Cortex of kidney (tissue), 1 donor: ENCODE measurements at places on chromosomes 3 and 15.

GRCh38 chr3:170059447-170059846 is 21.7 kb downstream of the GPR160 start:
- no peak for DNase-seq

DNA sequence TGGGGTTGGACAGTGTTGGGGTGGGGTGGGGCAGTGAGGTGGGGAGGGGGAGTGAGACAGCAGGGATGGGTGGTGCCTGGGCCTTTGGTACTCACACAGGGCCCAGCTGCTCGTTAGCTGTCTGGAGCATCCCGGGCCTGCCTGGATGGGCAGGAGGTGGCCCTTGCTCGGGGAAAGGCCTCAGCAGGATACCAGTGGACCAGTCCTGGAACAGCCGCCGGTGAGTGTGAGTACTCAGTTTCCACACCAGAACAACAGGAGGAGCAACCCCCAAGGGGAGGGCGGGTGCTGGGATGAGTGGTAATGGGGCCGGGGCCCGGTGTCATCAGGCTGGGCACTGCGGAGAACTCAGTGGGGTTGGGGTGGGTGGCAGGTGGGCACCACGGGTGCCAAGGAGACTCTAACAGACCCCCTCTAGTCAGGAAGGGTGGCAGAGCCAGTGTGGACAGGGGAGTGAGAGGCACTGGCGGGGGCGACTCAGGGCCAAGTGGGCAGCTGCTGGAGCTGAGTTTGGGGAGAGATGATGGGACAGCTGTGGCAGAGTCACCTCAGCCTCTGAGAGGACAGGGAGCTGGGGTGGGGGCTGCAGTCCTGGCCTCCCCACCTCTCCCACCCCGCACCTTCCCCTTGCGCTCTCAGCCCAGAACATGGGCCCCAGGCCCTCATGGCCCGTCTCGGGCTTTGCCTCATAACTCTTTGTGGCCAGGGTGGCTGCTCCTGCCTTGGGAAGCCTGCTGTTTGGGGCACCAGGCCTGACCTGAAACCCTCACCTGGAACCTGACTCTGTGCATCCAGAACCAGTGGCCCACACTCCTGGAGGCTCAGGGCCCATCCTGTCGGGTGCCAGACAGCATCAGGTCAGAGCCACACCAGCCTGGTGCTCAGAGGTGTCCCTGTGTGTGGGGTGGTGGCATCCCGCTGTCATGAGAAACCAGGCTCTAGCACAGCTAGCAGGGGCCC is 52.1 kb upstream of the PRR23E start:
- no peak for DNase-seq

GRCh38 chr15:79978655-79979514 is 7.9 kb upstream of the BCL2A1 start:
- no peak for DNase-seq

GRCh38 chr3:38143511-38143910 is 5.0 kb downstream of the MYD88 start:
- DNase-seq: no peak

DNA sequence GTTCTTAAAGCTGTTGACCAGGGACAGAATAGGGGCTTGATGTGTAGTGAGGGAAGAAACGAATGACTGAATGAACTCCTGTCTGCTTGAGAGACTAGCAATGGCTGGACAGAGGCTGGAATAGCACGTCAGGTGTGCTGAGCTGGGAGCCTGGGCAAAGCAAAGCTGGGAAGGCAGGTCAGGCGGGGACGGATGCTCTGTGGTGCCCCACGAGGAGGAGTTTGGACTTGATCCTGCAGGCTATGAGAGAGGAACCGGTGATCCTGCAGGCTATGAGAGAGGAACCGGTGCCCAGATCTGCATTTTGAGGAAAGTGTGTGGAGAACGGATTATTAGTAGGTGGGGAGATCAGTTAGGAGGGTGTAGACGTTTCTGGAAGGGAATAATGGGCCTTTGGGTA is 31.3 kb upstream of the PSTPIP1 start:
- no peak for DNase-seq

GRCh38 chr3:101142160-101142559 is 148.9 kb upstream of the ABI3BP start:
- no peak for DNase-seq

DNA sequence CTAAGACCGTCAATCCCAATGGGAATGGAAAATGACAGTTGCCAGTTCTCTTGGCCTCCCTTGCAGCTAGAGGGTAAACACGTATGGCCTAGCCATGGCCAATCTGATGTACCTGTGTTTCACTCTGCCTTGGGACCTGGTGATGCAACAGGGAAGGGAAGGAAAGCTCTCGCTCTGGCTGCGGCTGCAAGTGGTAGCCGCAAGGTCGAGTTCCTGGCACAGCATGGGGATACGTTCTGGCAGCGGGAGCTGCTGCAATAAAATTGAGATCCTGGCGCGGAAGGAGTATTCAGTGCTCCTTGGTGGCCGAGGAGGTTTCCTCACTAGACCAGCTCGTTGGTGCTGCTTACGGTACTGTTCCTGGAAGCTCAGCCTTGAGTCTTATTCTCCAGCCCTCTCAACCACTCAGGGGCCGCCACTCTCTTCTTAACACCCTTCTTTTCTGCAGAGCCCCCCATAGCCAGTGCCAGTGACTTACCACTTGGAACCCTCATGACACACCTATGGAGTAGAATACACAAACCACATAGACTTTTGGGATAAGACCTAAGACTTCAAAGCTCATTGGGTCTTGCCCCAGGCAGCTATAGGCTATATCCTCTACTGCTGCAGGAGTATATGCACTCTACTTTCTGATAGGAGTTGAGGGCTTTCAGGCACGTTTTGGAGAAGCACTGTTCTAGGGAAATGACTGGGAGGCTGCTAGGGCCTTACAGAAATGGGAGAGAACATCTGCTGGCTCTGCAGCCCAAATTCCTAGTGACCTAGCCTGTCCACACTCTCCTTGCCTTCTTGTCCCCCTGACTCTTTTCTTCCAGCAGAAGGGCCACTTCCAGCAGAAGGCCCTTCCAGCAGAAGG is 2.7 kb downstream of the KY start:
- no peak for DNase-seq

- no peak for DNase-seq
These were observed 2.8 kb upstream of the MB21D2 start for GRCh38 chr3:192920411-192920810.

GRCh38 chr15:95979286-95979685 is 351.2 kb upstream of the NR2F2 start:
- no peak for DNase-seq

GRCh38 chr3:104628185-104628789 is 738.4 kb upstream of the ALCAM start:
- no peak for DNase-seq

DNA sequence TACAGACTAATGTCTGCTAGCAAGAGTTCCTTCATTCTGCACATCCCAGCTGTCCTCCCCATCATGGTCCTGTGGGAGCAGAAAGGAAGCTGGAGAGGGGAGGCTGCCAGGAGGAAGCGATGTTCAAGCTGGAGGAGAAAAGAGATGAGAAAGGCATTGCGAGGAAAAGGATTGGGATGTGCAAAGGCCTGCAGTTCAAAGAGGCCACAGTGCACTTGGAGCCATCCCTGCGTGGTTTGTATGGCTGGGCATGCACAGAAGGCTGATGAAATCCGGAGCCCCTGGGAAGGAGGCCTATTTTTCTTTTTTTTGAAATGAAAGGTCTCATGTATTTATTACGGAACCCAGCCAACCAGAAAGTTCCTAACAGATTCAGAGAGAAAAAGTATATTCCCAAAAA is 22.8 kb downstream of the AMOTL2 start:
- DNase-seq: no peak

DNA sequence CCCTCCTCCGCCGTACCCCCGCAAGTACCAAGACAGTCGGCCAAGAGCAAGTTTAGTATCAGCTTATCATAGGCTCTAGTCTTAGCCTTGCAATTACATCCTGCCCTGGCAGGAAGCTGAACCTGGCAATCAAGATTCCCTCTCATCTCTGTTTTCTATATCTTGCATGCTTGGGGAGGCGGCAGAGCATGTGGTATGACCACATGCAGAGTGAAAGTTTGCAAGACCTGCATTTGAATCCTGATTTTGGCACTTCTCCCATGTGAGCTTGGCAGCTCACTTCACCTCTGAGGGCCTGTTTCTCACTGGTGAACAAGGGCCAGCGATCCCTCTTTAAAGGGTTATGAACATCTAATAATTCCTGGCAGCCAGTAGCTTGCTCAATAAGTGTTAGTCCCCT is 106.1 kb upstream of the FRMD4B start:
- DNase-seq: no peak

- DNase-seq: no peak
These were observed 147.9 kb upstream of the GAP43 start for GRCh38 chr3:115475178-115476041.

GRCh38 chr3:5339967-5340535 is 152.5 kb downstream of the EDEM1 start:
- DNase-seq: no peak
